ENCODE measurements at places on chromosomes 2 and 18.

- no peak for DNase-seq
Observed at GRCh38 chr18:76195601-76196000, 299.4 kb downstream of the ZNF516 start.

- no peak for DNase-seq
Observed at GRCh38 chr18:77161961-77162360, 29.4 kb upstream of the MBP start.

- no peak for DNase-seq
Observed at GRCh38 chr2:139123795-139124194, 343.6 kb upstream of the NXPH2 start.

- DNase-seq, result no peak
Observed at GRCh38 chr2:27531983-27532382, 35.3 kb downstream of the GCKR start.

- DNase-seq, result no peak
Observed at GRCh38 chr2:143935482-143935752, 584.5 kb downstream of the ZEB2 start.

- no peak for DNase-seq
Observed at GRCh38 chr2:240966457-240966905, 31.9 kb upstream of the SNED1 start.

DNA sequence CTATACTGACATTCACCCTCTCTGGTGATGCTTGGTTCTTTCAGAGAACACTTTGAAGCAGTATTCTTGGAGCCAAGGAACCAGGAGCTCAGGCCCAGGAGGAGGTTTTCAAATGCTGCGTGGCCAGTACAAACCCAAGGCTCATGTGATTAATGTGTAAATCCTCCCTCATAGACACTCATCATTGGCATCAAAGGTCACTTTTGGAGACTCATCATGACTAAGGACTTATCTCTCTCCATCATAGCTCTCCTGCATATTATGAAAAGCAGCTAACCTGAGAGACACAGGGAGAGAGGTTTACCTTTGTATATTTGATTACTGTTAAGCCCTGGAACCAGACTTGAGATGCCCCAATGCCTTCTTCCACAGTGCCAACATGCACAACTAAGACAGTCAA, 115.3 kb upstream of the SRD5A2 start:
- no peak for DNase-seq

- DNase-seq, result no peak
Observed at GRCh38 chr2:57878866-57879210, 167.8 kb upstream of the VRK2 start.

- DNase-seq, result no peak
Observed at GRCh38 chr2:63613391-63613901, 24.7 kb downstream of the MDH1 start.

GRCh38 chr2:58133395-58133794, 86.8 kb downstream of the VRK2 start:
- DNase-seq, result no peak

GRCh38 chr2:121664086-121664485, 14.8 kb upstream of the CLASP1 start:
- no peak for DNase-seq

DNA sequence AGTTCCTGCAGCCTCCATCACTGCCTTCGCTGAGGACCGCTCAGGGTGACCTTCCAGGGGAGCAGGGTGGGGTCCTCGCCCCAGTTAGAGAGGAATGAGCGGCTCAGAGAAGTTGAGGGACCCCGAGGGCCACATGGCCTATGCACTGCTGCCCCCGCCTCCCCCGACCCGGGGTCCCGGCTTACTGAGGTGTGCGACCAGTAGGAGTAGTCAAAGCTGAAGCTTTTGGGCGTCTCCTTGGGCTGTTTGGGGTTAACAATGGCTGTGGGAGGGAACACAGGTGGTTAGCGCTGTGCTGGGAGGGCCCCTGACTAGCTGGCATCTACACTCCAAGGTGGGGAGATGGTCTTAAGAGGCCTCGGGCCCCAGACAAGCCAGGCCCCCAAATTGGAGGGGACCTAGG, 31.0 kb downstream of the KIF1A start:
- no peak for DNase-seq

DNA sequence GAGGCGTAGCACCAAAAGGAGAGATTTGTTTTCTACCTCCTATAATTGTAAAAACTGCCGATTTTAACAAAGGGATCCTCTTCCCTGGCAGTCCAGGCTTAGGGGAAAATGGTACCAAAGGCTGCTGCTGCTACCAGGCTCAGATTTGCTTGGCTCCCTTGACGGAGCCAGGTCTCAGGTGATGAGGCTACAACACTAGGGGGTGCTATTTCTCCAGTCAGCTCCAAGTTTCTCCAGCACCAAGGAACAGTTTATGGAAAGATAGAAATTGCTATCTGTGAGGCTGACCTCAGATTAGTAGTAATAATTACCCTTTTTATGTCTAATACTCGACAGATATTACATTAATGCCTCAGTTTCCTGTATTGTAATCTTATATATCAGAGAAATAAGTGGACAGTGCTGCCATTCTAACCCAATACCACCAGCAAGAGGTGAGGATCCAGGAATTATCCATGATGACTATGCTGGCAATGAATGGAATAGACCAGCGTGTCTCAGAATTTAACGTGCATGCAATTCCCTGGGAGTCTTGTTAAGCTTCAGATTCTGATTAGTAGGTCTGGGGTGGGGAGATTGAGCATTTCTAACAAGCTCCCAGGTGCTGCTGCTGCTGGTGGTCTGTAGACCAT, 111.3 kb downstream of the ESCO1 start:
- peak; percentile 19 for DNase-seq

DNA sequence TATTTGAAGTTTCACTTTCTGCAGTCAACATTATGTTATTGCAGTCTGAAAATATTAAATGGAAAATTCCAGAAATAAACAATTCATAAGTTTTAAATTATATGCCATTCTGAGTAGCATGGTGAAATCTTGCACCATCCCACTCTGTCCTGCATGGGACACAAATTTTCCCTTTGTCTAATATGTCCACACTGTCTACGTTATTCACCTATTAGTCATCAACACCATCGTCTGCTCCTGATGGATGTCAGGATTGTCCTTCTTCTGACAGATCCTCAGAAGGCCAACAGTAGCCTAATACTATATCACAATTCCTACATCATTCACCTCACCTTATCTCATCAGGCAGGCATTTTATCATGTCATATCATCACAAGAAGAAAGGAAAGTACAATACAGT, 163.1 kb downstream of the TXNL1 start:
- no peak for DNase-seq

DNA sequence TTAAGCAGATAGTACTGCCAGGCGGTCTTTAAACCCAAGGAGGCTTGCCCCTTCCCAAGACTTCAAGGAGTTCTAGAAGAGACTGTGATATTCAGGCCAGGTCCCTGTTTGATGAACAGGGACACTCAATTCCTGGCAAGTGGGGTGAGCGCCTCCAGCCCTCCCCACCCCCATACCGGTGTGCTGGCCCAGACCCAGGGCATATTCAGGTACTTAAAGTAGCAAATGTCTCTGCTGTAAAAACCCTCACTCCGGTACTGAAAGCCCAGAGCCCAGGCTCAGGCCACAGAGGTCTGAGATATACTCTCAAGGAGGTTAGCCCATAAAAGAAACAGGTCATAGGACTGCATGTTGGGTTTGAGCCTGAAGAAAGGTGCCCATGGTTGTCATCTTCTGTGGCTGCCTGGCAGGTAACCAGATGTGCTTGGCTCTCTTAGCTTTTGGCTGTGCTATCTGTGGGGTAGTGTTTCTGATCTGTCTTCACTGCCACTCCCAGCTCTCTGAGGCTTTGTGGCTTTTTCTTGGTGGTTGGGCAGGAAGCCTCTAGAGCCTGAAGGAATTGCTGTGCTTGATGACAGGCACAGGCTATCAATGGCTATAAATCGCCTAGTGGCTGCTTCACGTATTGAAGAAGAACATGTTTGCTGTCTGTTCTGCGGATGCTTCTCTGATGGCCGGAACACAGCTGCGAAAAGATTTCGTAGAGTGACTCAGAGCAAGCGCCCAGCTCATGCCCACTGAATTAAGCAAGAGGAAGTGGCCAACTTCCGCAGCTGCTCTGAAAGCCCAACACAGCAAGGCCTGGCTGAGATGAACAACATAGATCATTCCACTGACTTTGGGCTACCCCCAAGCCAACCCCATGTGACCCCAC, 63.3 kb upstream of the ALPP start:
- peak; percentile 68 for DNase-seq

DNA sequence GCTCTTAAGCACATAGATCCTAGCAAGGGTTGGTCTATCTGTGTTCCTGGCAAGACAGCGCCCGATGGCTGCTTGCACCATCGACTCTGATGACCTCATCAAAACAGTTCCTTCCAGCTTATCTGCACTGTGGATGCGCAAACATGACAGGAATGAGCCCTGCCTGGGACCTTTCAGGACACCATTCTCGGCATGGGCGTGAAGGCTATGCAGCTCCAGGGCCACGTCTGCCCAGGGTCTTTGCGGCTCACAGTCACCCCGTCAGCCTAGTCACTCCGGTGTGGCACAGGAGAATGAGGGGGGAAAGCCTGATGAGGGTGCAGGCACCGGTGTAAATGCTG, 147.8 kb upstream of the TWIST2 start:
- no peak for DNase-seq

- DNase-seq, result no peak
Observed at GRCh38 chr2:170856066-170856465, 39.4 kb downstream of the GAD1 start.

GRCh38 chr2:170505631-170506275, 209.4 kb upstream of the SP5 start:
- no peak for DNase-seq

DNA sequence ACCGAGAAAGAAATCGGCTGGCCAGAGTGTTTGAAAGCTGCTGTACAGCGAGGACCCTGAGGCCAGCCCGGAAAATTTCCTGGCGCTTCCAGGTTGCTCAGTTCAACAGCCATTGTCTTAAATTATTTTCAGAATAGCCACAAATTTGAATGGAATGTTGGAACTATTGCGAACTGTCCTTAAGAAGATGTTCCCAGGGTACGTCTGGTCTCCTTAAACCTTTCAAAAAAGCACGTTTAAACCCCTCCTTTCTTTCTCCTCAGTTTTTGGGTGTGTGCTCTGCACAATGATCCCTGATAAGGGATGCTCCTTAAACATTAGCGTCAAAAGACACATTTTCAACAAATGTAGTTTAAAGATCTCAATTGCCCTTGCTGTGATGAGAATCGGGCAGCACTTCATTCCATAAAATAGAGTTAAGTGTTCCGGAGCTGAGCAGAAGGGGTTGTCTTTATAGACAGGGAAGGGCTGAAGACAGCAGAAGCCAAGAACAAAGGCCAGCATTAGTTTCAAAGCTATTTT, 14.5 kb upstream of the LPIN2 start:
- no peak for DNase-seq

DNA sequence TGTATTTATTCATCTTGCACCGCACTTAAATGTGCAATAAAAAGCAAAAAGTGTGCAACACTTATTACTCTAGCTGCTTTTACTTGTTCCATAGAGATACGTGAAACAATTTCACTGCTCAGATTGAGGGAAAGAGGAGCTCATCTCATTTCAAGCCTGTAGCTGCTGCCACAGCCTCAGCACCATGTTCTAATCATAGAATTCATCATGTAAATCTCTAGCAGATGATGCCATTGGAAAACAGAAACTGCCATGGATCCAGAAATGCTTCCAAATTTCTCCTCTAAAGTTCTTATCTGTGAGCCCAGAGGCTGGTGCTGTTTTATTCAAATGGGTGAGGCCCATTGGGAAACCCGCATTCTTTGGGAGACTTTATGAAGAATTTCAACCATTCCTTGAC, 2.0 kb downstream of the CDC42EP3 start:
- no peak for DNase-seq

- DNase-seq, result no peak
Observed at GRCh38 chr2:238128534-238129001, 9.9 kb upstream of the KLHL30 start.

- DNase-seq, result no peak
Observed at GRCh38 chr2:189225032-189225431, 45.5 kb upstream of the COL5A2 start.

DNA sequence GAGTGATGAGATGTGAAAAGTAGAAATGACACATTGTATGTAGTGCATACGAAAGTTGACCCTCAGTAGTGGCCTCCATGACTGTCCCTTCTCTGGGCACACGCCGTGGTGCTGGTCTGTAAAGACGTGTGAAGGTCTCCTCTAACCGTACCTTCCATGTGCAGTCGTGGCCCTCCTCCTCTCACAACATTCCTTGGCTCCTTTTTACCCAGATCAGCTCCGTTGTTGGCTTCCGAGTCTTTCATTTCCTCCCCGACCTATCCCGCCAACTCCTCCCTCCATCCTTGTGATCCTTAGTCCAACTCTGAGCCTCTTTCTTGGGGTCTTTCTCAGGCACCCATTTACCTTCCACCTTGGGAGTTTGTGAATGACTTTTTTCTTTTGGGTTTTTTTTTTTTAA, 160.4 kb upstream of the BCL2L11 start:
- DNase-seq, result no peak

DNA sequence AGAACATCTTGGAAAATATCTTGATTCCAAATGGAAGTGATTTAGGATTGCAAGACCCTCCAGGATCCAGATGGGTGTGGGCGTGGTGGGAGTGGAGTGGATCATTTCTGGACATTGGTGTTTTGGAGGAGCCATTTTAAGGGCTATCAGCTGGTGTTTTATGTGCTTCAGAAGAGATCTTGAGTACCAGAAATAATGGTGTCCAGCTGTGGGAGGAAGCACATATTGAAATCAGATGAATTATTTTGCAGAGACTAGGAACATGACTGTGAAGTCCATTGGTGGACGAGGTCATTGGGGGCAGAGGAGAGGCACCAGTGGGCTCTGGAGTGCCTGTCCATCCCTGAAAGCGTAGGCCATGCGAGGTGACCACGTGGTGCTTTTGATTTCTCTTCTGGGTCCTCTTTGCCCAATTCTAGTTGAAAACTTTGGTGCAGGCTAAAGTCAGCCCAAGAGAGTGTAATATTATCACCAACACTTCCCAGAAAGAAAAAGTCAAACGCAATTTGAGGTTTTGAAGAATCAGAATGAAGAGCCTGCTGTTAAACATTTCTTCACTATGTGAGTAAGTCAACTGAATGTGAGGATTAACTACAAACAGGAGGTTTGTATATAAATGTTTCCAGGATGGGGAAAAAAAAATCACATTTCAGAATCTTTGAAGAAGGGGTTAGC, 31.6 kb downstream of the RNF144A start:
- DNase-seq, result no peak

GRCh38 chr2:48315896-48316194, 214.1 kb upstream of the STON1 start:
- DNase-seq, result peak; percentile 51

DNA sequence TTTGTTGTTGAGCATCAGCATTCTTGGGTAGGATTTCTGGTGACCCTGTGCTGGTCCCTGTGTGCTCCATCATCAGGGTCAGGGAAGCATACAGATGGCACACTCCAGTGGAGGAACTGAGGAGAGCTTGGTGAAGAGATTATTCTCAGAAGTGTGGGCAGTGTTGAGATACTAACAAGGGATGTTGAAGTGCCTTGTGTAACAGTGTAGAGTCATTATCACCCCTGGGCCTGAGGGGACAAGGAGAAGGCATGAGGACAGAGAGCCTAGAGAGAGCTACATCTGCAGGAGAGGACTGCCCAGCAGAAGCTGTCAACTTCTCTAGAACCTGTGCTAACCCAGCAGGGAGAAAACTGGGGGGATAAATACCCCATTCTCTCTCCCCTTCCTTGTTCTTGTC, 189.0 kb downstream of the PLCL1 start:
- DNase-seq, result no peak
